ENCODE measurements at places on chromosomes 7 and 10.

GRCh38 chr7:42692621-42693020 is 219.2 kb downstream of the C7orf25 start:
- DNase-seq, result no peak

DNA sequence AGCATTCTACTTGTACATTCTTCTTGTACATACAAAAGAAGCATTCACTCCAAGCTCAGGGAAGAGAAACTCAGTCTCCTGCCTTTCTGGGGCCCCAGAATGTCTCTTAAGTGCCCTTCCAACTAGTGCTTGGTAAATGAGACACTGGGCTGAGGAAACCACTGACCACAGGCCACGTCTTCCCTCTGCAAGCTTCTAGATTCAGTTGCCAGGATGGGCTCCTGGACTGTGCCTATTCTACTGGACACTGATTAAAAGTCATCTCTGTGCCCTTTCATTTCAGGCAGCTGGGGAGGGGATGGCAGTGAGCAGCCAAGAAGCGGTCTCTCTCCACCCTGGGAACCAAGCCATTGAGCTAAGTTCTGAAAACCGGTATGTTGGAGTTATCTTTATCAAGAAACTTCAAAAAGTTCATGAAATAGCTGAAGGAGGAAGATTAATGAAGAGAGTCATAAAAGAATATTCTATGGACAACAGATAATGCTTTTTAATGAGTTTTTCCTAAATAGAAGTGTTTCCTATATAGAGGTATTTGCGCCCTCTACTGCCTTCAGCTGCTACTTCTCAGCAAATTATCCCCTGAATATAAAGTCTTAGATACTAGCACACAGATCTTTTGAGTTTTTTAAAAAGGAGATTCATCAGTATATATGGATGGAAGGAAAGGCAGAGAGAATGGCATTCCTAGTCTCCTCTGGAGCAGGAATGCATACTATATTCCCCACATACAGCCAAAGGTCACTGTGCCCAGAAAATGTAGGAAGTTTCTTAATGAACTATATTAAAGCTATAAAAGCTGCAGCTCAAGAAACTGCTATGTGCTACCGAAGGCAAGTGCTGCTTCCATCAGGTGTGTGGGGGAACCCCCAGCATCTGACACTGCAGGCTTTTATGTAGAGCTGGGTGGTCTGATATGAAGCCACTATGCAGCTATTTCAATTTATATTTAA is 8.4 kb upstream of the IFIT1B start:
- DNase-seq, result peak; percentile 62

DNA sequence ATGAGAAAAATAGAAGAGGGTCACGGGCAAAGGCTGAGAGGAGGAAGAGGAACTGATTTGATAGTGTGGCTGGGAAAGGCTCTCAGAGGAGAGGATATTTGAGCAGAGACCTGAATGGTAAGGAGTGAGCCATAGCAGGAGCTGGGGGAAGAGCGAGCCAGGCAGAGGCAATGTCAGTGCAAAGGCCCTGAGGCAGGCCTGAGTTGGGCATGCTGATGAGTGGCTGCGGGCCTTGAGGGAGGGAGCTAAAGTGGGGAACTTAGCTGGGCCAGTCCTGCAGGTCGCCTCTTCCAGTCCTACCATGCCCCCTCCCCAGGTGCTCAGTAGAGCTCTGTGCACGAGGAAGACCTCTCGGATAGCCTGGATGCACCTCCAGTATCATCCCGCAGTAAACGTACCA is 55.4 kb upstream of the FGFR2 start:
- DNase-seq, result no peak

DNA sequence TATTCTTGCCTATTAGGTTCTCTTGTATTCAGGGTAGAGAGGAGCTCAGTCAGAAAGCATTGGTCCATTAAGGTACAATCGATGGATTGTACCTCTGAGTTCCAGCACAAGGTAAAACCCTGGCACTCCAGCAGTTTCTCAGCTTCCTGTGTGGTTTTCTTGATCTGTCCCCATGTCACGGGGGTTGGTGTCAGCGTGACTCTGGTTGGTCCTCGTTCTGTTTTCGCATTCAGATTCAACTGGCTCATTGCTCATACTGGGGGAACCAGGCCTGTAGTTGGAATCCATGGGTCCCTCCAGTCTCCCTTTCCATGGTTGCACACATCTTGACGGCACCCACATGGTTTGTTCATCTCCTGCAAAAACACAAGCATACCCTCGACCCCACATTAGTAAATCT is 32.7 kb upstream of the RASGEF1A start:
- no peak for DNase-seq

DNA sequence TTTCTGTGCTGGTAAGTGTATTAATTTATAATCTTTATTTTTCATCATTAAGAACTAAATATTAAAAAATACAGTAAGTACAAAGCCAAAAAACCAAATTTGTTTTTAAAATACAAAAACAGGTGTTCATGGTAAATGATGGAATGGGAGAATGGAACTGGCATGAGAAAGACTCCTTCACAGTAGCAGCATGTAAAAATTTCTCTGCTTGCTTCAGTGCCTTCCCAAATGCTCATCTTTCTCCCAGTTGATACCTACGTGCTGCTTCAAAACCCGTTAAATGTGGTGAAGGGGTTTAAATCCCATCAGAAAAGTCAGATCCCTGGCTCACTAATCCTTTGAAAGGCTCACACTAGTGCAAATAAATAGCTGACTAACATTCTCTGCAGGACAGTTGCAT is 4.2 kb downstream of the RNF133 start:
- no peak for DNase-seq

GRCh38 chr10:100038561-100039071 is 28.9 kb upstream of the DNMBP start:
- no peak for DNase-seq

DNA sequence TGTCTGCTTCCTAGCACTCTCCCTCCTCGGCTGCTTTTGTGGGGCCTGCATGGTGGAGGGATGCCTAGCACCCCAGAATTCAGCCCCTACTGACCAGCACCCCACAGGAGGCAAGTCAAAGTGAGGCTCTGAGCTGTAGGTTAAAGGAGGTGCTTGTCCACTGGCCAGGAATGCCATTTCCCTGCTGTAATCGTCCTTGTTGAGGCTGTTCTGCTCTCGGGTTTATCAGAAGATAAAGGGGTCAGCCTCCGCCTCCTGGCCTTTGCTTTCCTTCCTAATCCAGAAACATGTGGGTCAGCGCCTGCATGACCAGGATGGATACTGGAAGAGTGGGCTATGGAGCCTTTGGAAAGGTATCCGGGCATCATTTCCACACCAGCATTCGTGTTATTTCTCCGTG is 98.9 kb downstream of the MKI67 start:
- DNase-seq, result no peak

- no peak for DNase-seq
These were observed 135.1 kb downstream of the DPY19L1 start for GRCh38 chr7:34902182-34902581.

DNA sequence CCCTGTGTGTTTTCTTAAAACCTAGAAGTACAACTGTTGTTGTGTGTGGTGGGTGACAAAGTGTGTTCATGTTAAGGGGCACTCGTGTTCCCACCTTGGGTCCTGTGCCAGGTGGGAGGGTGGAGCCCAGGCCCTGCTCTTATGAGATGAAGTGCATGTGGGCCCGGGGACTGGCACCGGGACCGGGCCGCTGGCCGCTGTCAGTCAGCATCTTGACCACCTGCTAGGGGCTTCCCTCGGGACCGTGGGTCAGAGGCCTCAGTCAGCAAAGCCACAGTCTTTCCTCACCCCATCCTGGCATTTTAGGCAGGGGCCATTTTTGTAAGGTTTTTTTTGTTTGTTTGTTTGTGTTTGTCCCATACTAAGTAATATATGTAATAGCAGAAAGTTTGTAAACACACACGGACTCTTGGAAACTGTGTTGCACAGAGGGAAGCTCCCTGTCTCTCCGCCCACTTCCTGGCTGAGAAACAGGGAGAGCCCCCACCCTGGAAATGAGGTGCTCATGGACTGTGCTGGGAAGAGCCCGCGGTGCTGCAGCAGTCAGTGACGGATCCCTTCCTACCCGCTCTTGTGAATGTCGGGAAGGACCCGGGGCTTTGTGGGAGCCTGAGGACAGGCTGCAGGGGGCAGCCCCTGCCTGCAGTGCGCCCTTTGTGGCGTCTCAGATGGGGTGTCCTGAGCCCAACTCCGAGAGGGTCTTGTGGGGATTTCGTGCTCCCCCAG is 13.4 kb downstream of the AGAP3 start:
- no peak for DNase-seq

DNA sequence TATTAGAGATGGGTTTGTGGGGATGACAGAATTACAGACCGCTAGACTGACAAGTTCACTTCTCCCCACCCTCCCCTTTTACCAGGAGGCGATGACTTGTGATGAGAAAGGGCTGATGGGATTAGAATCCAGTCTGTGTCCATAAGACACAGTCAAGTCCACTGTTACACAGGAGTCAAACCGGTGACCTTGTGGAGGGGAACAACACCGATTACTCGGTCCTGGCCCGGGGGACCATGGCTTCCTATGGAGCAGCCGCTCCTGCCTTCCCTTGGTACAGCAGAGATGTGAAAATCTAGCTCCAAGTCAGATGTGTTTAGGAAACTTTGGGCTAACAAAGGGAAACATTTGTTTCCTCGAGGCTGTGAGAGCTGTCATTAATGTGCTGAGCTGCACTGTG is 105.5 kb downstream of the ACTR3B start:
- no peak for DNase-seq

DNA sequence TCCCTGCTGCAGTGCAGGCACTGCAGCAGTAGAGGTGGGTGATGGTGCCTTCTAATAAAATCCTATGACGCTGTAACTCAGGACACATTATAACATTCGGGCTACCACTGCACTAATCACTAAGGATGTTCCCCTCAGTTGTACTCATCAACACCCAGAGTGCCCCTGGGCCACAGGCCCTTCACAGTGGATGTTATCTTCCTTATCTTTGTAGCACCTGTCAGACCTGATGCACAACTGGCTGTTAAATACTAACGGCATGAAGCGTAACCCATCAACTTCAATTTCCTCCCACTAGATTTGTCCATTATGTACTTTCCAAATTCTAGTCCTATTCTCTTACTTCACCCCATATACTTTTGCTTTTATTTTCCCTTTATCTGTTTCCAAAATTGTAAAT is 66.3 kb downstream of the PARD3 start:
- DNase-seq, result no peak

DNA sequence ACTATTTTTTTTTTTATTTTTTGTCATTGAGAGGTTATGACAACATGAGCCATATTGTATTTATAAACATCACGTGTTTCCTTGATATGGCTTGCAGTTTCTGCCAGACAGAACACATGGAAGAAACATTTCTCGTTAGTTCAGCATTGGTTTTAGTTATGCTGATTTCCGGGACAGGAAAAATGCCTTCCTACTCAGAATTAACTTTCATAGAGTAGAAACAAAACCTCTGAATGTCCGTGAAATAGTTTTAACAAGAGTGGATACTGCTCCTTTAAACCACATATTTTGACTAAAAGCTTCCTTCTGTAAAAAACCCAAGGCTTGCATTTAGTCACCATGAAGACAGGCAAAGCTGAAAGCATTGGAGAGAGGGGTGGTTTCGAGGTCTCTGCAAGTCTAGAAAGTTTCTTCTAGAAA is 240.4 kb downstream of the KIAA1217 start:
- DNase-seq, result no peak

DNA sequence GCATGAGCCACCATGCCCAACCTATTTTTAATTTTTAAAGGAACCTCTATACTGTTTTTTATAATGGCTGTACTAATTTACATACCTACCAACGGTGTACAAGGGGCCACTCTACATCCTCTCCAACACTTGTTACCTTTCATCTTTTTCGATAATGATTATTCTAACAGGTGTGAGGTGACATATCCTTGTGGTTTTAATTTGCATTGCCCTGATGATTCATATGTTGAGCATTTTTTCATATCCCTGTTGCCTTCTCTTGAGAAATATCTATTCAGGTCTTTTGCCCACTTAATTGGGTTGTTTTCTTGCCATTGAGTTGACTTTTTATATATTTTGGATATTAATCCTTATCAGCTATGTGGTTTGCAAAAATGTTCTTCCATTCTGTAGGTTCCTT is 167.0 kb downstream of the CTTNBP2 start:
- DNase-seq, result no peak

- no peak for DNase-seq
These were observed 27.8 kb downstream of the CELF2 start for GRCh38 chr10:11045487-11045886.

GRCh38 chr10:44569193-44570091 is 184.5 kb upstream of the CXCL12 start:
- DNase-seq, result no peak

DNA sequence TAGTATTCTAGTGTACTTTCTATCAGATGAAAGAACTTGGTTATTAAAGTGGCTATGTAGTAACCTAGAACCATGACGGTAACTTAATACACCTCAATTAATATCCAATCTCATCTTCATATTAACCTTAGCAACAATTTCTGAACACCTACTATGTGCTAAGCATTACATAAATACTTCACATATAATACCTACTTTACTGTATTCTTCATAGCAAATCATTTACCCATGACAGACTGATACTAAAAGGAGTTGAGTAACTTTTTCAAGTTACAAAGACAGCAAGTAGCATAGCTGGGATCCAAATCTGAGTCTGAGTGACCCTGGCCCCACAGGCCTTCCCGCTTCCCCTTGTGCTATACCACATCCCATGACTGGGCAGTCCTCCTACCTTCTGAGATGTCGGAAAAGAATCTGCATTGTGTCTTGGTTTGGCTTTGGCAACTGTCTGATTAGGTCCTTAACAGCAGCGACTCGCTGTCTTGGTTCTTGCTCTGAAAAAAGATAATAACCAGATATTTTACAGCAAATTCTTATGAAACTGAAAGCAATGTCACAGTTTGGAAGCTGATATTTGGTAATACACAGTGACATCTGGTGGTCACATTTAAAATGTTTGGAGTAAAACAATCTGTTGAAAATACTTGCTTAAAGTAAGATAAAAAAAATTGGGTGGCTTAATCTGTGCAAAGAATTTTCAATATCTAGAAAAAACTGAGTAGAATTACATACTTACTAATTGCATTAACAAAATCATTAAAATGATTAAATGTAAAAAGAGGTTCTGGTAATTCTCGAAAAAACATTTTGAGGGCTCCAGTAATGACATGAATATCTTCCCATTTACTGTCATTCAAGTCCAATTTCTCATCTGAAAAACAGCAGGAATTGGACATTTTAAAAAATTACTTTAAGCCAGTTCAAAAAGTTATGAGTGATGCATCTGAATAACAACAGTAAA is 120.1 kb downstream of the ARHGAP12 start:
- DNase-seq, result peak; percentile 70
